CD4-positive, CD25-positive, alpha-beta regulatory T cell (primary cell): ENCODE measurements at places on chromosomes 2 and 18. TPM values are rescaled to one million over a fixed set of nuclear protein-coding genes. Genes with fewer than 3 reads are reported as not detected.

GRCh38 chr2:127386246-127386645 lies 1.5 kb downstream of the MAP3K2 start:
- DNase-seq, result no peak
- peak overlapping the region; percentile 88 for H3K4me3 ChIP-seq
- H3K36me3 ChIP-seq, result peaks cover 6% of the 10 kb centered on the region
- peaks cover 48% of the 10 kb centered on the region for H3K4me1 ChIP-seq
- H3K27me3 ChIP-seq, result no peaks in the 10 kb centered on the region

DNA sequence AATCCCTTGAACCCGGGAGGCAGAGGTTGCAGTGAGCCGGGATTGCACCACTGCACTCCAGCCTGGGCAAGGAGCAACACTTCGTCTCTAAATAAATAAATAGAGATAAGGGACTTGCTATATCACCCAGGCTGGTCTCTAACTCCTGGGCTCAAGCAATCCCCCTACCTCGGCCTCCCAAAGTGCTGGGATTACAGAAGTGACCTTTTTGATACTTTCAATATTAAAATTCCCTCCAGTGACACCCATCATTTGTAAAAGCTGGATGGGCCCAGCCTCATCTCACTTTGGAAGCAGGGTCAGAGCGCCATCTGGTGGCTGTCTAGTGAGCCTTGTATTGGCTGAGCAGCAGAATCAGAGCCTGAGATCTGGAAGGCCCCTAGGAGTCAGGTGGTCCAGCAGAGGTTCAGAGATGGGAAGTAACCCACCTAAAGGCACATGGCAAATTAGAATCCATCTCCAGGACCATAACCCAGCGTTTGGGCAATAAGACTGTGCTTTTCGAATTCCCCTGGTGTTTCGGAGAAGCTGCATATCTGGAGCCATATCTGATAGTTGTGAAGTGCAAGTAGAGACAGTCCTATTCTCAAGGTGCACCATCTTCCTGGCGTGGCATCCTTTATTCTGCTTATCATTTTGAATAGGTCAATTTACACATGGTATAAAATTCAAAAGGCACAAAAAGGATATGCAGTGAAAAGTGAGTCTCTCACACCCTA lies 18.3 kb upstream of the SLC35F6 start:
- no peaks in the 10 kb centered on the region for H3K27me3 ChIP-seq
- no peak overlapping the region for H3K27ac ChIP-seq
- H3K36me3 ChIP-seq, result no peaks in the 10 kb centered on the region

Gene C2orf15
- 2.0 TPM for total RNA-seq

Gene TMEFF2
- not detected for total RNA-seq

DNA sequence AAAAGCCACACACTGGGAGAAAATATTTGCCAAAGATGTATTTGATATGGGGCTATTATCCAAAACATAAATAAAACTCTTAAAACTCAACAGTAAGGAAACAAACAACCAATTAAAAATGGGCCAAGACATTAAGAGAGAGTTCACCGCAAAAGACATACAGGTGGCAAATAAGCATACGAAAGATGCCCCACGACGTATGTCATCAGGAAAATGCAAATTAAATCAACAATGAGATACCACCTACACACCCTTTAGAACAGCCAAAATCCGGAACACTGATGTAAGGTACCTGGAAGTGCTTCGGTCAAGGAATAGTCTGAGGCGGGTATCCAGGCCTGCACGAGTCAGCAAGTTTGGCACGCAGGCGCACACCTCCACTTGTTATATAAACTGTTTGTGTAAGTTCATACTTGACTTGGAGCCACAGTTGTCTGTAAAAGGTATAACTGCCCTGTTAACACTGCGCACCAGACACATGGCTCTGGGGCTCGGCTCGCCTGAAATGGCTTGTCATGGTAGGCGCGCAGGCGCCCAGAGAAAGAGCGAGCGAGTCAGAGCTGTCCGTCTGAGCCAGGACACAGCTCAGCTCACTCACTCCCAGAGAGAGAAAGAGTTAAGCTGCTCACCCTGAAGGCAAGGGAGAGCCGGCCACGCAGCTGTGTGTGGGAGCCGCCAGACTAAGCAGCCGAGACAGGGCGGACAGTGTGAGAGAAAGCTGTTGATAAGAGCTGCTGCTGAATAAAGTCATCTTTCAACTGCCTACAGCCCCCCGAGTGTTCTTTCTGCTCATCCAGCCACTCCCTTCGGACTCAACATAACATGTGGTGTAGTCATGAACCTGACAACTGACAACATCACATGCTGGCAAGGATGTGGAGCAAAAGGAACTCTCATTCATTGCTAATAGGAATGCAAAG lies 87.3 kb downstream of the HNRNPLL start:
- H3K36me3 ChIP-seq, result no peaks in the 10 kb centered on the region
- DNase-seq, result no peak
- peaks cover 9% of the 10 kb centered on the region for H3K27me3 ChIP-seq
- no peak overlapping the region for H3K27ac ChIP-seq

Gene GYPC
- 75.2 TPM for total RNA-seq
